Epithelial cell of umbilical artery (primary cell): ENCODE measurements at places on chromosomes 4 and X. TPM values are rescaled to one million over a fixed set of nuclear protein-coding genes. Genes with fewer than 3 reads are reported as not detected.

TDO2 gene
- total RNA-seq, result 0.30 TPM in 1 of 2 replicates, not detected in the other

CORIN gene
- total RNA-seq, result under 0.01 TPM in 1 of 2 replicates, not detected in the other

ADGRL3 gene
- 0.32 TPM in 1 of 2 replicates, not detected in the other for total RNA-seq

LRIT3 gene
- total RNA-seq, result not detected in 2 replicates
